ENCODE measurements at places on chromosomes 6 and 20. TPM values are rescaled to one million over a fixed set of nuclear protein-coding genes. Genes with fewer than 3 reads are reported as not detected.

Gene GDAP1L1
- total RNA-seq = not detected

Gene NKX2-4
- not detected for total RNA-seq

Gene MROH8
- 0.39 TPM for total RNA-seq

Gene AIF1
- total RNA-seq = not detected

Gene FLRT3
- 4.8 TPM for total RNA-seq

Gene C20orf202
- total RNA-seq = not detected

Gene CDH26
- total RNA-seq = not detected

Gene POM121L2
- total RNA-seq = not detected

Gene NRN1
- total RNA-seq = 0.13 TPM

Gene HECA
- 19.2 TPM for total RNA-seq

Gene SLC17A3
- total RNA-seq = not detected

Gene TRDN
- not detected for total RNA-seq

Gene HNF4A
- total RNA-seq = not detected

Gene MAS1L
- total RNA-seq = not detected

Gene KIF6
- 0.32 TPM for total RNA-seq

Gene NEU1
- total RNA-seq = 47.8 TPM

Gene MYLK2
- 0.72 TPM for total RNA-seq

Gene FAM184A
- total RNA-seq = 0.26 TPM

Gene EPHA7
- 1.4 TPM for total RNA-seq

Gene KHDC1L
- total RNA-seq = not detected

Gene THBS2
- total RNA-seq = 441 TPM

Gene TRIM15
- total RNA-seq = not detected

Gene OR2B6
- not detected for total RNA-seq

Gene RBBP8NL
- total RNA-seq = not detected

Gene FKBP1A
- 145 TPM for total RNA-seq

Gene MAPK13
- total RNA-seq = 5.7 TPM

Gene SLC22A16
- total RNA-seq = not detected

Gene CASS4
- 0.78 TPM for total RNA-seq

Gene HSPA12B
- total RNA-seq = 0.88 TPM

Gene PRICKLE4
- 1.6 TPM for total RNA-seq

Gene HAO1
- total RNA-seq = not detected

Gene MEP1A
- not detected for total RNA-seq

Gene FNDC1
- total RNA-seq = not detected

Gene CST7
- total RNA-seq = not detected

Gene NMBR
- not detected for total RNA-seq

Gene MCCD1
- not detected for total RNA-seq

Gene PLA2G7
- total RNA-seq = 0.13 TPM

Gene TMEM200A
- 5.0 TPM for total RNA-seq

Gene EFCAB8
- under 0.01 TPM for total RNA-seq

Gene CTNNBL1
- total RNA-seq = 24.3 TPM

Gene AURKA
- 38.1 TPM for total RNA-seq

Gene ADA
- total RNA-seq = 5.7 TPM

Gene EFHC1
- 17.4 TPM for total RNA-seq

Gene HEY2
- not detected for total RNA-seq

Gene ARFGEF3
- 0.08 TPM for total RNA-seq

Gene PDYN
- total RNA-seq = not detected
